ENCODE measurements at places on chromosomes 4 and X.

DNA sequence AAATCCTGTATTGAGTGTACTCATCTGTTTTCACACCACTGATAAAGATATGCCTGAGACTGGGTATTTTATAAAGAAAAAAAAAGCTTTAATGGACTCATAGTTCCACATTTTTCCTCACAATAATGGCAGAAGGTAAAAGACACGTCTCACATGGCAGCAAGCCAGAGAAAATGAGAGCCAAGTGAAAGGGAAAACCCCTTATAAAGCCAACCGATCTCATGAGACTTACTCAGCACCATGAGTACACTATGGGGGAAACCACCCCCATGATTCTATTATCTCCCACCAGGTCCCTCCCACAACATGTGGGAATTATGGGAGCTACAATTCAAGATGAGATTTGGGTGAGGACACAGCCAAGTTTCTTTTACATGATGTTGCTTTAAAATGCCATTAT is 171.9 kb downstream of the GALNTL6 start:
- DNase-seq = no peak

GRCh38 chrX:10529344-10529743 is 91.0 kb downstream of the MID1 start:
- no peak for DNase-seq

DNA sequence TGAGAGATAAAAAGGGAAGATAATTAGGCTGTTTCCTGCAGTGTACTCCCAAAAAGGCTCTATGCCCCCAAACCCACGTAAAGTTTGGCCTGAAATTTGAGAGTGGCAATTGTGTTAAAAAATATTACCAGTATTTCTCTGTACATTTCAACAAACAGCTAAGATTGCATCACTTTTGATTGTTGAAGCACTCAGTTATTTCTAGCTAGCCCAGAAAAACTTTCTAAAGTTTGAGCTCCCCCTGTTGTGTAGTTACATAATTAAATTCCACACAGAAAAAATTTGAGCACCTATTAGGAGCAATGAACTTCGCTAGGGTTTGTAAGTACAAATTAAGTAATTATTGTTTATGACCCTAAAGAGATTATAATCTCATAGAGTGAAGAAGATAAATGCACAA is 109.4 kb downstream of the DLG3 start:
- DNase-seq = no peak

GRCh38 chr4:122912810-122913575 is 9.4 kb downstream of the NUDT6 start:
- DNase-seq = no peak

GRCh38 chr4:6222761-6223292 is 22.5 kb upstream of the JAKMIP1 start:
- DNase-seq = no peak

GRCh38 chr4:137599734-137600133 is 67.4 kb upstream of the PCDH18 start:
- no peak for DNase-seq

DNA sequence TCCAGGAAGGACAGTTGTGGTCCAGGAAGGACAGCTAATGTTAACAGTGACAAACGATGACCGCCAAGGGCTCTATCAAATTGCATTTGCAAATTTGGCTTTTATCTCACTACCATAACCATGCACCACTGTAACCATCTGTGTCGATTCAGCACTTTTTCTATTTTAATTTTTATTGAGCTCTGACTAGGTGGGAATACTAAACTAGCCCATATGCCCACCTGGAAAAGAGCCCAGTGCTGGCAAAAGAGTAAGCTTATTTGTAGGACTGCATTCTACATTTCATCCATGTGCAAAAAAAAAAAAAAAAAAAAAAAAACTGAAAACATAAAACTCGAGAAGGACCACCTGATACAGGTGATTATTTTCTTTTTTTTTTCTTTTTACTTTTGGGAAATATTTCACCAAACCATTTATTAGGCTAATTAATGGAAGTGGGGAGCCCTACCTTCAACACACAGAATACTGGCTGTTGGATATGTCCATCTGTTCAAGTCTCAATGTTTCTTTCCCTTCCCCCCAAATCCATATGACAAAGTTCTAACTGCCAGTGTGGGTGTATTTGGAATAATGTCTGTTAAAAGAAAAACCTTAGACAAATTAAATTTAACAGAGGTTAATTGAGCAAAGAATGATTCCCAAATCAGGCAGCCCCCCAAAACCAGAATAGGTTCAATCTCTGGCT is 99.5 kb upstream of the MXRA5 start:
- DNase-seq = no peak

DNA sequence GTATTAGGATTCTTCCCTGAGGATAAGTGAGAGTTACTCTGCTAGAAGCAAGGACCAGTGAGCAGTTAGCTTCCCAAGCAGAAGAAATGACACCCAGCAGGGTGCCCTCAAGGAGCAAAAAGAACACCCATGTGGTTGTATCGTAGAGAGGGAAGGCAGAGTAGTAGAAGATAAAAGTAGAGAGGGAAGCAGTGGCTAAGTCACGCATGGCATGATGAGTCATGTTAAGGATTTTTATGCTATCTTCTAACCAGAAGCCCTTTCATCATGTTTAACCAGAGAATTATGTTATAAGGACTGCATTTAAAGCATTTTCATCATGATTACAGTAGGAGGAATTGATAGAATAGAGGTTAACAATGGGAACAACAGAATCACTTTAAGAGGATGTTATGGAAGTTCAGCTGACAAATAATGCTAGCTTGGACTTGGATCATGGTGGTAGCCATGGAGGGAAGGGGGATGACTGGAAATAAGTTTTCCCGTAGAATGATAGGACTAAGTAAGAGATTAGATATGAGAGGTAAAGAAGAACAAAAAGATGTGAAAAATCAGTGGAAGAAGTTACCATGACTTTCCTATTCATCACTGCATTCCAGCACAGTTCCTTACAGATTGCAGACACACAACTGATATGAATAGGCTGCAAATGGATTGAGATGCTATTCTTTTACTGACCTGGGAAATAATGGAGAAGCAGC is 383.5 kb upstream of the INTU start:
- no peak for DNase-seq

GRCh38 chr4:10856271-10856782 is 171.8 kb upstream of the CLNK start:
- no peak for DNase-seq

DNA sequence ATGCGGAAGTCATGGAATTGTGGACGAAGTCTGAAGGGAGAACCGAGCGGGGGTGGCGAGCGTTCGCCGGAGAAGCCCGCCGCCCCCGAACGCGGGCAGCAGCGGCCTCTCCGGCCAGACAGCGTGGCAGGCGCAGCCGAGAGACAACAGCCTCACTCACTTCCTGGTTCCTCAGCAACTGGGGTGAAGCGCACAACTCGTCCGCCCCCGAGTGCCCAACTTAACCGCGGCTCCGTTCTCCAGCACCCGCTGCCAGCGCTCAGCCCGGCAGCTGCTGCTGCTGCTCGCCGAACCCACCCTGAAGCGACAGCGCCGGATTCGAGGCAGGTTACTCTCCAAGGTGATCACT is 68.0 kb downstream of the NOCT start:
- peak; percentile 65 for DNase-seq

- DNase-seq = no peak
Measured at GRCh38 chrX:132022198-132022966, 720 bp upstream of the STK26 start.
